ENCODE measurements at places on chromosomes 2 and 18. TPM values are rescaled to one million over a fixed set of nuclear protein-coding genes. Genes with fewer than 3 reads are reported as not detected.

DNA sequence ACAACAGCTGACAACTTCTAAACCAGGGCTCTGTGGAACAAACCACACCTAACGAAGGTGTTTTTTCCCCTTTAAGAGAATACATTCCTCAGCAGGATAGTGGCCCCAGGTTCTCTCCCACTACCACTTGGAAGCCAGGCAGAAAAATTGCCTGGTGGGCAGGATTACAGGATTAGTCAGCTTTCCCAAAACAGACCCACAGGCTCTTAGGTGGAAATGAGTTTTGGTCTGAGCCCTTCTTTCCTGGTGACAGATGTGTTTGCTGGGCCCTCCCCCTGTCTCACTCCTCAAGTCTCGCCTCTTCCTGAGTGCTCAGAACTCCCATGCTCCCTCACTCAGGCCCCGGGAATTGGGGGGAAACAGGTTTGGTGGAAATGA is 139.4 kb upstream of the HAAO start:
- DNase-seq, result no peak

DNA sequence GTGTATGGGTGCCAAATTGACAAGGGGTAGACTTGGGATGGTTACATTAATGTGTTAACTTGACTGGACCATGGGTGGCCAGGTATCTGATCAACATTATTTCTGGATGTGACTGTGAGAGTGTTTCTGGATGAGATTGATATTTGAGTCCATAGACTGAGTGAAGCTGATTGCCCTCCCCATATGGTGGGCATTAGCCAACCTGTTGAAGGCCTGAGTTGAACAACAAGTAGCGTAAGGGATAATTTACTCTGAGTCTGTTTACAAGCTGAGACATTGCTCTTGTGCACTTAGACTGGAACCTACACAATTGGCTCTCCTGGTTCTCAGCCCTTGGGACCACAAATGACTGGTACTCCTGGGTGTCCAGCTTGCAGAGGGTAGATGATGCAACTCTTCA is 240.1 kb downstream of the ASXL3 start:
- DNase-seq, result no peak

The SCG2 gene
- 0.56 TPM for total RNA-seq

The REEP1 gene
- total RNA-seq, result 4.1 TPM

DNA sequence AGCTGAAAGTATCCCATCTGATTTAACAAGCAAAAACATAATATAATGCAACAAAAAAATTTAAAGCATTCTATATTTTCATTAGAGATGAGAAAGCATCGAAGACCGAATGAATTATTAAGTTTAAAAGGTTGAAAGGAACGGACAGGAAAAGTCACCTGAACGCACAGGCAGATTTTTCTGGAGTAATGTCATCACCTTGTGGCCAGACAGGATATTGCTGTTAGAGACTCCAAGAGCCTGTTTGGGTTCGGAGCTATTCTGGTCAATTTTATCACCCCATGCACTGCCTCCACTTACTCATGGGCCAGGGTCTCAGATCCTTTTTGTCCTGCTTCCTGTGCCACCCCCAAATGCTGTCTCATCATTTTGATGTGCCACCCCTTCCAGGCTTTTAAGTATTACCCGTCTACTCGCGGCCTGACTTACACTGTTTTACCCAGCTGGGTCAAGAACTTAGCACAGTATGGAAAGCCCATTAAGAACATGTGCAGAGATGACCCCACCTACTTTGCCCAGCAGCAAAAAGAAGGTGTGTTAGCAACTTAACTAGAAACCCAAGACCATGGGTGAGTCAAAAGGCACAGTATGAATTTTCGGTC is 27.3 kb downstream of the GKN2 start:
- no peak for DNase-seq

DNA sequence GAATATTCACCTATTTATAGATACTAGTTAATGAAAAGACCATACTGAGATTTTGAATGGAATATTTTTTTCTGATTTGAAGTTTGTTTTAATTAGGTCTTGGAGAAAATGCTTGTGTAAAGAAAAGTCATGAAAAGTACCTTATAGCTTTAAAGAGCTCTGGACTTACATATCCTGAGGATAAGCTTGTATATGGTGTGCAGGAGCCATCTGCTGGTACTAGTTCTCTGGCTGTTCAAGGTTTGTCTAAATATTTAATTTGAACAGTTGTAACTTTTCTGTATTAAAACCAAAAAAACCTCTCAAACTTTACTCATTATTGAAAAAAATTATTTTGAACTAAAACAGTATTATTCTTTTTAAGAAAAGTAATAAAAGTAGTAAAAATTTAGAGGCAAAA is 50.1 kb downstream of the UBR3 start:
- DNase-seq, result no peak

The GNAL gene
- 12.8 TPM for total RNA-seq

DNA sequence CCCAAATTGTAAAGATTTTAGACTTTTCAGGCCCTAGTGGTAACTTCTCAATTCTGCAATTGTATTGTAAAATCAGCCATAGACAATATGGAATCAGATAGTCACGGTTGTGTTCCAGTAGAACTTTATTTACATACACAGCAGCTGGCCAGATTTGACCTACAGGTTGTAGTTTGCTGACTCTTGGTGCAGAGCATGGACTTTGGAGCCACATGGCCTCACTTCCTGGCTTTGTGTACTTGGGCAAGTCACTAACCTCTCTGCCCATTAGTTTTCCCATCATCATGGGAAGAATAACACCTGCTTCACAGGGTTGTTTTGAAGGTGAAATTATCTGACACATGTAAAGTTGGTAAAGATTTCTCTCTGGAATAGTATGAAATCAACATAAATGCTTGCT is 147.6 kb downstream of the TMEM200C start:
- no peak for DNase-seq

DNA sequence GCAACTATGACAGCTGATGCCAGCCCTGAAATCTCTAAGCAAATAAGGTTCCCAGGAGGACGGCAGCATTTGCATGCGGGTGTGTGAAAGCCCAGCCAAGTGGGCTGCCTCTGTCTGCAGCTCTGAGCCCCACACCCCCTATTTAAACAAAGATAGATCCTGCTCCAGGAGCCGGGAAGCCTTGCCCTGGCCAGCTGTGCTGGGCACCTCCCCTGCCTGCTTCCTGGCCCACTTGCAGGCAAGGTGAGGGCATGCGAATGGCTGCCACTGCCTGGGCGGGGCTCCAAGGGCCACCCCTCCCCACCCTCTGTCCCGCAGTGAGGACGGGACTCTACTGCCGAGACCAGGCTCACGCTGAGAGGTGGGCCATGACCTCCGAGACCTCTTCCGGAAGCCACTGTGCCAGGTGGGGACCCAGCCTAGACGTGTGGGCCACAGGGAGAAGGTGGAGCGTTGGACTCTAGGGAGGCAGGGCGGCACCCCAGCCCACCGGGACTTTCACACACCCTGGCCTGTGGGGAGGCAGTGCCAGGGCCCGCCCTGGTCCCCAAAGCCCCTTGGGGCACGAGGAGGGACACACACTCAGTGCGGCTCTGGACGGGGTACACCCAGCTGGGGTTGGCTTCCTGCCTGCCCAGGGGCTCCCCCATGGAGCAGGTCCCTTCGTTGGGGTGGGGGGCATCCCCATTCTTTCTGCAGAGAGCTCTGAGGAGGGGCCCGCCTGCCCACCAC is at the start of gene ANO7:
TSS of gene ANO7 (plus strand) at position 317 of the 732 bp plus-strand sequence. CDS start 1,387 bp downstream, outside the sequence.
- DNase-seq, result no peak

The MOGAT1 gene
- 2.4 TPM for total RNA-seq

- DNase-seq, result no peak
Measured at GRCh38 chr2:56198936-56199335, 15.1 kb downstream of the CCDC85A start.

DNA sequence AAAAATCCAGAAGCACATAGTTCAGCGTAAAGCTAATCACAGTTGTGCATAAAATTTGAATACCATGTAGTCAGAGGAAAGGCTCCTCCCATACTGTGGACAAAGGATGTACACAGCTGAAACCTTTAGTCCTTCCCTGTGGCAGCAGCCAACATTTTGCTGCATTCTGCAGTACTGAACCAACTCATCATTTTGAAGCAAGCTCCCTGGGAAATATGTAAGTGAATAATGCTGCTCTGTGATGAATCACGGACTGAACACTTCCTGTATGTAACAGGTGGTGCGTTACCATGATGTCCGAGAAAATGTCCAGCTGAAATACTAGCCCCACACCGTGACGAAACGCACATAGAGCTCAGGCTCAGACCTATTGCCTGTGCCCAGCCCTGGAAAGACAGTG is 421.1 kb upstream of the RAB12 start:
- DNase-seq, result no peak

GRCh38 chr2:199627417-199627816 is 169.7 kb upstream of the SATB2 start:
- DNase-seq, result no peak

DNA sequence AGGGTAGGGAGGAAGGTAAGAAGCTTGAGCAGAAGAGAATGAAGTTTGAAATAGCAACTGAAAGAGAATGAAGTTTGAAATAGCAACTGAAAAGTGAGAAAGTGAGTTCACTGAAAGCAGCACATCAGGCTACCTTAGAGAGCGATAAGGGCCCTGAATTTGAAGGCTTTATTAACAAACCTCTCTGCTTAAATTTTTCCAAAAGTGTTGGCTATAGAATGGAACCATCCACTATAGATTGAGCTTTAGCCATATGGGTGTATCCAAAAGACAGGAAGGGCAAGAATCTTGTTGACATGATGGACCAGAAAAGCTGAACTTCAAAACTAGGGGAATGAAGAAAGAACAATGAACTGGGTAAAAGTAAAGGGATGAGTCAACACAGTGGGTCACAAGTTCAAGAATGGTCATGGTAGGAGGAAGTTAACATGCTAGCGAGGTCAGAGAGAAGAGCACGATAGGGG is 122.5 kb downstream of the ASXL3 start:
- no peak for DNase-seq

DNA sequence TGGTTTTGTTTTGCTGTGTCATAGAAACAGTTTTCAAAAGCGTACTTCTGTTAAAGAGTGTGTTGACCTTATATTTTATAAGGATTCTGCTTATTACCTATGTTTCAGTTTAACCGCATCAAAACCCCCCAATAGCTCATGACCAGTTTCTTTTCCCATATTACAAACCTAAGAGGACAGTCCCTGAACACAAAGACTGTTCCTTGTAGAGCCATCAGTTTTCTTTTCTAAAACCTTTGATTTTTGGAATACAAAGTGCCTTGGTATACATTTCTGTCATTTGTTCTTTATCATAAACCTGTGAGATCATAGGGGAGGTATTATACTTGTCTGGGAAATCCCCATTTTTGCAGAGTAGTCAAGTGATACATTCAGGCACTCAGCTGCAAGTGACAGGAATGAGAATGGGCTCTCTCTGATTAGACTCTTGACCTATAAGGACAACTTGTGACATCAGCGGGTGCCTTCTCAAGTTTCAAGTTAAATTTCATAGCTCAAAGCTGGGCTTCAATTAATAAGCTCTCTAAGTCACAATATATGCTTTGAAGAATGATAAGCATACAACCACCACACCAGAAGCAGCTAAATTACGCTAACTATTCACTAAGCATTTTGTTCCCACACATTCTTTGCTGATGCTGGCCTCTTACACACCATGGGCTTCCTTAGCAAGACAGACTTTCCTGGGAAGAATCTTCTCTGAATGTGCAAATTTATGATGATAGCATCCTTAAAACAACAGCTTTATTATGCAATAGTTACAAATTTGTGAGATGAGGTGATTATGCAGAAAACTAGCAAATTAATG is 97.5 kb upstream of the CD302 start:
- no peak for DNase-seq

DNA sequence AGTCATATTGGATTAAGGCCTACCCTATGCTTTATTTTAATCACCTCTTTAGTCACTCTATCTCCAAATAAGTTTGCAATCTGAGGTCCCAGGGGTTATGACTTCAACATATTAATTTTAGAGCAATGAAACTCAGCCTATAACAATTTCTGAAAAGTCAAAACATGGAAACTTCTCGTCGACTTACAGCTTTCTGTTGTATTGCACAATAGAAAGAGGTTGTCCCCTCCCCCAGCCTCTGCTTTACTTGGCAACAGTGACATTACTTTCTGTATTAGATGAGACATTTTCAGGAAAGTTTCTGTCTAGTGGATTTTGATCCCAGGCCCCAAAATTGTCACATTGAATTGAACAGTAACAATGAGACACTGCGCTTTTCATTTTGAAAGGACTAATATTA is 326.4 kb downstream of the THSD7B start:
- no peak for DNase-seq

- DNase-seq, result no peak
Measured at GRCh38 chr2:102141970-102142828, at the start of gene IL1R1. IL1R1 (plus strand) TSS chr2:102142746; CDS start chr2:102157725, 14,979 bp downstream.

DNA sequence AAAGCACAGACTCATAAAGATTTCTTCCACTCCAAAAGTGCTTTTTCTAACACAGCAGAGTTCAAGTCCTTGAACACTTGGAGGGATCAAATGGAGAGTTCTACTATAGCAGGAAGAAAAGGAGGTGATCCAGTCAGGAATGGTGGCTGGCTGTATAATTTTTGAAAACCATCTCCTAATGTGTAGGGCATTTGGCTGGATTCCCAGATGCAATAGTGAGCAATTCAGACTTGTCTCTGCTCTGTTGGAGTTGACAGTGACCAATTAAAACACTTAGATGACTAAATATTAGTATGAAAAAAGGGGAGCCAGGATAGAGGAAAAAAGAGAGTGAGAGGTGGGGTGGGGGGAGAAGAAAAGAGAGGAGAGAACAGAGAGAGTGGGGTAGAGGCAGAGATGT is 5.3 kb upstream of the G6PC2 start:
- DNase-seq, result no peak

- no peak for DNase-seq
Measured at GRCh38 chr2:173874894-173875237, 90.3 kb downstream of the SP3 start.

DNA sequence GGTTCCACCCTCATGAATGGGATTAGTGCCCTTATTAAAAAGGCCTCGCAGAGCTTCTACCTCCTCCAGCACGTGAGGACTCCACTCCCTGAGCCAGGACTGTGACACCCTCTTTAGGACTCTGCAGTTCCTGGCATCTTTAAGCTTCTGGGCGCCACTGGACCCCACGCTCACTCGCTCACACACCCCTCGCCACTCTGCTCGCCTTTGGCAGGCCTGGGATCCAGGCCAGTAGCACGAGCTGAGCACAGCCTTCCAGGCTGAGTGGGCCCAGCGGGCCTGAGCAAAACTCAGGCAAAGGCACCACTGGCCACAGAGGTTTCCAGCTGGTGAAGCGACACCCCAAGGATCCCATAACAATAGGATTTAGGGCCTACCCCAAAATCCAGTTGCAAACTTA is 107.9 kb upstream of the GPC1 start:
- DNase-seq, result no peak

GRCh38 chr2:203880557-203881125 is 13.1 kb downstream of the CTLA4 start:
- DNase-seq, result no peak

The SERPINB11 gene
- total RNA-seq, result not detected

- DNase-seq, result no peak
Measured at GRCh38 chr2:111912547-111912946, 14.1 kb downstream of the MERTK start.

- DNase-seq, result no peak
Measured at GRCh38 chr2:178819147-178819875, 12.1 kb upstream of the TTN start.

The RAD51AP2 gene
- not detected for total RNA-seq

The PDE11A gene
- total RNA-seq, result 0.65 TPM

DNA sequence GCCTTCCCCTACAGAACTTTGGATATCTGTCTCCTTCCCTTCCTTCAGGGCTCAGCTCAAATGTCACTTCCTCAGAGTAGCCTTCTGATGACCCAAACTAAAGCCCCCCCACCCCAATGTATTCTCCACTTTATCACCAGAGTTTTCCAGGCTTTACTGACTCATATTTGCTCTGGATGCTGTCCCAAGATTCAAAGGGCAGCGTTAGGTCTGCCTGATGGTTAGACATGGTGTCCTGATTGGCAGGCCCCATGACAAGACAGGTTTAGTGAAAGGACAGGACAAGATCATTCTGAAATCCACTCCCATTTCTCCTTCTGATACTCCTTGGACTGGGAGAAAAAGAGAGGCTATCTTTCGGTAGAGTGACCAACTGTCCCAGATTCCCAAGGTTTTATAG is 22.6 kb upstream of the RPIA start:
- DNase-seq, result no peak

All from omental fat pad (tissue), 4 donors.